NCI-H1048 (cell line): ENCODE measurements at places on chromosomes 4 and X.

DNA sequence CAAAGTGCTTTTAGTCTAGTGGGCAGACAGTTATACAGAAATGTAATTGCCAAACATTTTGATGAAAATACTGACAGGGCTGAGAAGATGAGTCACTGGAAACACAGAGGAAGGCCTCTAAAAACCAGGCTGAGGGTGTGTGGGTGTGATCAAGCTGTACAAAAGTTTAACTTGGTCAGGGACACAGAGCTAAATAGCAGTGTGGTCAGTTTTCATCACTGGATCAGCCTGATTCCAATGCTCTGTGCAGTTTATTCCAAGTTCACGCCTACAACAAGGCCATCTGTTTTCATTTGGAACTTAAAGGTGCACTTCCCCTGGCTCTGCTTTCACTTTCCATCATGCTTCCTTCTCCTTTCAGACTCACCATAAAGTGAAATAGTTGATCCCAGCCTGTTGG, 10.6 kb downstream of the CENPVL3 start:
- no peak for DNase-seq

DNA sequence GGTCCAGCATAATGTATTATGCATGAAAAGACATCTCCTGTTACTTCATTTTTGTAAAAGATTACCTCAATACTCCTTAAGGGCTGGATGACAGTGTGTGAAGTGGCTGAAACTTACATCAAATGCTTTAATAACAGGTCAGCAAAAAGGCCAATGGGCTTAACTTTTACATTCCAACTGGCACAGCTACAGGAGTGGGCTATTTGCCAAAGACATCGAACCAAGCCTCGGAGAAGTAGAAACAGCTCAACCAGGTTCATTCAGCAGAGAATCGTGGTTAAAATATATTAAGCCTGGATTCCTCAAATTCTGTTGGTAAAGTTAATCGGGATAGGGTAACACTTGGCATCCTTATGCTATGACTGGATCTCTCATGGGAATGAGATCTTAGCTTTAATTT, 639.7 kb downstream of the TRIML1 start:
- DNase-seq, result no peak

- no peak for DNase-seq
These were observed 22.2 kb upstream of the INTS6L start for GRCh38 chrX:135498236-135498635.

GRCh38 chr4:145069361-145069760, 28.6 kb downstream of the ANAPC10 start:
- no peak for DNase-seq

- DNase-seq, result no peak
These were observed 156.5 kb upstream of the ETNPPL start for GRCh38 chr4:108919226-108919893.

DNA sequence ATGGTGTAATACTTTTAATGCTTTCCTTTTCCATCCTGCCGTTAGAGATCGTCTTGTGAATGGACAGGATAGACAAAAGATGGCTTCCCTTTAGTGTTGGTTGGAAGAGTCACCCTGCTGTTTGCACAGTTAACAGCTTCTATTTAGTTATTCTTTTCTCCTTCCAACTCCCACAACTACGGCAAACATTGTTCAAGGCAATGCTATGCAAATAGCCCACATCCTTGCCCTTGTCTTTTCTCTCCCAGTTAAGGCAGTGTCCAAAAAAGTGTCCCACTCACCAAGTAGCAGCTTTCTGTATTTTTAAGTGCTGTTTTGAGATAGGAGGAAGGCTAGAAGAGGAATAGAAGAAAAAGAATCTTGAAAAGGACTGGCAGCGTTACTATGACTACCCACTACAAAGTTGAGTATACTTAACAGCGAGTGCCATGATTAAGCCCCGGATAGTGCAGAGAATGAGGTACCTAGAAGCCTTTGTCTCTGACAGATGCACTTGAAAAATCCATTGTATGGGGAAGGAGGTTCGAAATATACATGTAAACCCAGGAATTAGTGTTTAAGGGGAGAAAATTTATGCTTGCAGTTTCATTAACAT, 12.1 kb upstream of the RUFY3 start:
- DNase-seq, result no peak

GRCh38 chr4:153916273-153916755, 127.4 kb upstream of the SFRP2 start:
- DNase-seq, result no peak

GRCh38 chr4:162705130-162705803, 461.4 kb downstream of the NAF1 start:
- DNase-seq, result no peak

- no peak for DNase-seq
These were observed 98.7 kb downstream of the MAB21L2 start for GRCh38 chr4:150680651-150681050.

DNA sequence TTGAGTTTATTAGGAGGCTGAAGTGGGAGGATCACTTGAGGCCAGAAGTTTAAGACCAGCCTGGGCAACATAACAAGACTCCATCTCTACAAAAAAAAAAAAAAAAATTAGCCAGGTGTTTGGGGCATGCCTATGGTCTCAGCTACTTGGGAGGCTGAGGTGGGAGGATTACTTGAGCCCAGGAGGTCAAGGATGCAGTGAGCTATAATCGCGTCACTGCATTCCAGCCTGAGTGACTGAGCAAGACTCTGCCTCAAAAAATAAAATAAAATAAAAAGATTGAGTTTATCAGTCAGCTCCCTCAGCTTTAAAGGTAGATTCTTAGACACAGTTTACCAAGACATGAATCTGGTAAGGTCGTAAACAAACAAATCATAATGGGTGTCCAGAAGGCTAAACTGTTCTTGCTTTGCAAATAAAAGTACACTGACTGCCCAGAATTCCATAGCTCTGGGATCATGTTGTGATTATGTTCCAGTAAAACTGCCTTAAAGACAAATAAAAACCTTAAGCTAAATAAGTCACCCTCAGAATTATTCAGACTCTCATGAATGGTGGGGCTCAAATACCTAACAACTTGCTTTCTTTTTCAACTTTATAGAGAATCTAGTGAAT, 18.7 kb downstream of the APOO start:
- no peak for DNase-seq

- no peak for DNase-seq
These were observed 24.4 kb downstream of the UGT2A3 start for GRCh38 chr4:68927165-68927564.

DNA sequence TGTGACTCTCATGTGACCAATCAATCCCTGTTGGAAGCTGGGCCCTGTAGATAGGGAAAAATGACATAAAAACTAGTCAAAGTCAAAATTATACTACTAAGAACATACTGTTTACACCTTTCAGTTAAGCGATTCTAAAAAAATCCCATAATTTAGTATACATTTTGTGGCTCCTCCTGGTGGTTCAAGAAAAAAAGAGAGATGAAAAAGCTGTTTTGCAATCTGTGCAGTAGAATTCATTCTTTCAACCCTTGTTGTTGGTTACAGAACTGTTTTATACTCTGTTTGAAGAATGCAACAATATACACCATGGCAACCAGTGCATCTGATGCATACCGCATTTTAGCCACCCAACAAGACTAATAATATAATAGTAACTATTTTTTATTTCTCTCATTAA, 66.8 kb upstream of the ANK2 start:
- no peak for DNase-seq

GRCh38 chrX:153903991-153904957, at the start of gene AVPR2:
TSS of gene AVPR2 (plus strand) at chrX:153904673. CDS start at chrX:153905146, 473 bp downstream.
- DNase-seq, result no peak

GRCh38 chr4:15668566-15669435, 12.8 kb upstream of the FAM200B start:
- no peak for DNase-seq

- DNase-seq, result no peak
These were observed 10.3 kb downstream of the ZDHHC9 start for GRCh38 chrX:129833153-129833990.

- DNase-seq, result no peak
These were observed 3.0 kb downstream of the ANK2 start for GRCh38 chr4:113052379-113052951.

GRCh38 chr4:76279462-76279861, 27.1 kb upstream of the STBD1 start:
- DNase-seq, result no peak

DNA sequence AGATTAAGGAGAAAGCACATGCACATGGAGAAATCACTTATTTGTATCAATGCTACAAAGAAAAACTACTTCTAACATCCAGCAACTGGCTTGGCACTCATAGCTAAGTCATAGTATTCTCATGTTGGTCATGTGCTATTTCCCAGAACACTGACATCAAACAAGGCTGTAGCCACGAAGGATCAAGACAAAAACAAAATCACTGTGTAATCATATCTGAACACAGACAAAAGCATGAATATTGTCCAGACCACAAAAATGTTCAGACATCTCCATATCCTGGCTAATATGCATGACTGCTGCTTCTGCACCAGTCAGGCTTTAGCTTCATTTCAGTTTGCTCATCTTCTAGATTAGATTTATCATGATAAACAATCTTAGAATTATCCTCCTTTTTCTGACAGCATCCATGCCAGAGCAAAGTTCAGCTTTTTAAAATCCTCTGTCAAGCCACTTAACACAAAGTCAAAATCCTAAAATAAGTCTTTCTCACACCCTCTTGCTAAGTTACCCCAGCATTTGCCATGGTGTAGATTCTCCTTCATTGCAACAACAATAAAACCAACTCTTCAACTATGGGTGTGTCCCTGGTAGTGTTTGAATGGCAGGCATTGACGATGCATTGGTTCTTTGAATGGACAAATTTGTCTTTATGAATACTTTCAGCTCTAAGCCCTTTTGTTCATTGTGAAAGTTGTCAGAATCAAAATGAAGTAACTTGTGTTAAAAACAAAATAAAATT, 39.1 kb upstream of the NPFFR2 start:
- no peak for DNase-seq

DNA sequence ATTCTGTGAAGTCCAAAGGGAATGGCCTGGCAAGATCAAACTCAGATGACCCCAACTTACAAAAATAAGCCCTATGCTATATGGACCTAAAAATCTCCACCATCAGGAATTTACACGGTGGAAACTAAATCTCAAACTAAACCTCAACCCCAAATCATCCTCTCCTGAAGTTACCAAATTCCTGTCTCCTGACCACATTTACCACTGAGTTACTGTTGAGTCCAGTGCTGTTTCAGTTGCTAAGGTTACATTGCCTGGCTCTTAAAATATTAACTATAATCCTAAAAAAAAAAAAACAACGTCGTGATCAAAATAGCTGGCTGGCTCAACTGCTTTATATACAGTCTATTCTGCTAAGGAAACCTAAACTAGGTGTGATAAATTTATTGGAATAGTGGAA, 315.2 kb upstream of the SLIT2 start:
- no peak for DNase-seq

DNA sequence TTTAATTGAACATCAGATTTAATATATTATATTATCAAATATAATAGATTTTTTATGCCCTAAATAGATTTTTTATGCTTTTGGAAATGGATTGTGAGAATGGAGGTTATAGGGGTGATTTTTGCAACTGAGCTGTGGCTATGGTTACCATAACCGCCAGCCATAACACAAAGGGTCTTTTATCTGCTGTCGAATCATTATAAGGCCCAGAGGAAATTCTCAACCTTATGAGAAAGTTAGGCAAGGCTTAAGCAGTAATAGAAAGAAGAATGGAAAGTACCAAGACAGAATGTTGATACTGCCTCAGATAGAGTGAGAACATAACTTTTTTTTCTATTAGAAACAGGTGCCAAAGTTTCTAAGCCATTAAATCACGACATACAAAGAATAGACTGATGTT, 26.3 kb upstream of the CXCL6 start:
- DNase-seq, result no peak

DNA sequence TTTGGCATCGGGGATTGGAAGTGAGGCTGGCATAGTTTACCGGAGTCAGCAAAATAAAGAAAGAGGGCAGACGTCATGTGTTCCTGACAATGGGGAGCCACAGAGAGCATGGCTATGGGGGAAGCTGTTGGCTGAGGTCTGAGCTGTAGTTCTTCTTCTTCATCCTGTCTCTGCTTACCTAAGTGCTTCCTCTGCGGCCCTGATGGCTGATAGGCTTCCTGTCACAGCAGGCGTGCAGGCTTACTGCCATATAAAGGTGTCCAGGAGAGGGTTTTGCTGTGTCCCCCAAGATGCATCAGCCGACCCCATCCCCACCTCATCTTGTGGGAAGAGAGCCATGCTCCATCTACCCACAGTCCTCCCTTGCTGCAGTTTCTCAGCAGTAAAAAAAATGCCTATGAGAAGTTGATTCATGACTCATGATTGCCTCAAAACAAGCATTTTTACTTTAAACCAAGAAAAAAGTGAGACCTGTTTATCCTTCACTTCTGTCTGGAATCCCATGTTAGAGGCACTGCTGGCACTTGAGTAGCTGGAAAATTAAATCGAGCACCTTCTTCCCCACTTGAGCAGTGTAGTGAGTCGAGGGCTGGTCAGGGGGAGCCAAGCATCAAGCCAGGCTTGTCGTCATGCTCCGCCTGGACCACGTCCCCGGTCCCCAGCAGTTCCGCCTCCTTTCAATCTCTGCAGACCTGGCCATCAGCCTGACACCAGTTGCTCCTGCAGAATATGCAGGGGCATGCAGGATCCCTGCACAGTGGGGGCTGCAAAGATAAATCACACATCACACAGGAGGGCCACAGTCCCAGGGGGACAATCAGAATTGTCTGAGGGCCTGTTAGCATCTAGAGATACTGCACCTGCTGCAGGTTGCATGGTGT, 237.8 kb downstream of the EVC2 start:
- no peak for DNase-seq

GRCh38 chr4:88653371-88653946, 44.2 kb downstream of the NAP1L5 start:
- no peak for DNase-seq

GRCh38 chr4:48188390-48188789, 54.3 kb upstream of the TXK start:
- DNase-seq, result no peak

DNA sequence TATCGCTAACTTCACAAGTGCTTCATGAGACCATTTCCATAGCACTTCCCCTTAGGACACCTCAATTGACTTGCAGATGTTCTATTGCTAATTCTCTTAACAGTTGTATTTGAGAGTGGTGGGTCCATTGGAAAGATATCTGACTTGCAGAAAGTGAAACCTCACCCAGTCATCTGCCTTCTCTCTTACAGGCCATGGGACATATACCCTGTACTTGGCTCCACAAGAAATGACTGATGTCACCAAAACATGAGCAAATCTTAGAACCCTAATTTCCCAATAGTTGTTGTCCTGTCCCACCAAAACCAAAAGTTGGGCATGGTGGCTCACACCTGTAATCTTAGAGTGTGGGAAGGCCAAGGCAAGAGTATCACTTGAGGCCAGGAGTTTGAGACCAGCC, 101.9 kb upstream of the MAML3 start:
- DNase-seq, result no peak

- DNase-seq, result peak; percentile 61
These were observed 27.6 kb downstream of the OPRPN start for GRCh38 chr4:70425306-70425705.

- DNase-seq, result no peak
These were observed 1.6 kb downstream of the RAB33A start for GRCh38 chrX:130173190-130173895.

GRCh38 chr4:6325788-6326290, 56.2 kb downstream of the WFS1 start:
- DNase-seq, result no peak

- no peak for DNase-seq
These were observed 11.2 kb upstream of the CCNG2 start for GRCh38 chr4:77145842-77146185.

- DNase-seq, result no peak
These were observed 14.0 kb upstream of the ART3 start for GRCh38 chr4:76060506-76060905.
